ENCODE measurements at places on chromosomes 13 and 19.

GRCh38 chr13:61095885-61096284 is 319.8 kb downstream of the PCDH20 start:
- no peak for DNase-seq

DNA sequence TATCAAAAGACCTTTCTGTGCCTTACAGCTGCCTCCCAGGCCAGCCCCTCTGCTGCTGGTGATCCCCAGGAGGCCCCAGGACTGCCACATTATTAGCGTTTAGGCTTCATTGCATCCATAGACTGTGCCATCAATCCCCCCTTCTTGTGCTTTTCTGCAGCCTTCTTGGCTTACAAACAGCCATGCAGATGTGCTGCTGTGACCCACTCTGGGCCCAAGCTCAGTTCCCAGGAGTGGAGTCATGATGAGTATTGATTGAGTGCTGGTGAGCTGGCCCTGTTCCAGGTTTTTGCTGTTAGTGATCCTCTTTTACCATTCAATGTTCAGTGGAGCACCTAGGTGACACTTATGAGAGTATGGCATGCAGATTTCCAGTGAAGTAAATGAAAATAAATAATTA is 59.9 kb upstream of the SLAIN1 start:
- DNase-seq, result no peak

GRCh38 chr13:33079960-33080359 is 63.7 kb downstream of the KL start:
- no peak for DNase-seq

DNA sequence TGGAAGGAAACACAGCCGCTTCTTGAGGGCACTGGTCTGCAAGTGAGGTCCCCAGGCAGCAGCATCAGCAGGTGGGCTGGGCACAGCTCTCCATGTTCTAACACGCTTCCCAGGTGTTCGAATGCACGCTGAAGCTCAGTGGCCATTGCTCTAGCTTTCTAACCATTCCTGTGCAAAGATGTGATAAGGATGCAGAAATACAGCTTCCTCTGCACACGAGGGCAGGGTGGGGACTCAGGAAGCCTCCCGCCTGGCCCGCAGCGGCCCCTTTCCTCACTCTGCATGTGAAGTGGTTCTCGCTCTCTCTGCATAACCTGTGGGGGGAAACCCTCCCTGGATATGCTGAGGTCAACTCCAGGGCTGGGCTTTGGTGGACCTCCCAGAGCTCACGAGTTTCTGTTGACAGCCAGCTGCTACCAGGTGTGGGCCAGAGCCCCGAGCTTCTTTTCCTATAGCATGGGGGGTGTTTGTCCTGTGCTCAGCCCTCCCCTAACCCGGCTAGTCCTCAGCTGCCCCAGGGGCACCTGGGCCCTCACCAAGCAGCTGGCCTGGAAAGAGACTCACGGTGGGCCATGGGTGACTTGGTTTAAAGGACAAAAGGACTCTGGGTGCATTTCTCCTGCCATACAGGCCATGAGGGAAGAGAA is 168.2 kb downstream of the TEX29 start:
- no peak for DNase-seq

DNA sequence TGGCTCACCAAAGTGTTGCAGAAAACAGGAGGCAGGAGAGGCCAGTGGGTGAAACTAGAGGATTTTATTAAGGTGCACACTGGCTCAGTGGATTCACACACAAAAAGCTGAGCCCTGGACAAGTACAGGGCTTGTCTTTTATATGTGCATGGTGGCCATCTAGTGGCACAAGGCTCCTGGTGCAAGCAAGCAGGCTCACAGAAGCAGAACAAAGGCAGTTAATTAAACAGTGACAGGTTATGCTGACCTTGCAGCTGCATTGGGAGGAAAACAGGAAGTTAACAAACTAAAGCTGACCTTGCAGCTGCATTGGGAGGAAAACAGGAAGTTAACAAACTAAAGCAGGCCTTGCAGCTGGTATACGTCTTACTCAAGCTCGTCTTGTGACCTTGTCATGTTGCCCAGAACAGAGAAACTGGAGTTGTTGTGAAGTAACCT is 65.3 kb upstream of the ZNF681 start:
- DNase-seq, result no peak

DNA sequence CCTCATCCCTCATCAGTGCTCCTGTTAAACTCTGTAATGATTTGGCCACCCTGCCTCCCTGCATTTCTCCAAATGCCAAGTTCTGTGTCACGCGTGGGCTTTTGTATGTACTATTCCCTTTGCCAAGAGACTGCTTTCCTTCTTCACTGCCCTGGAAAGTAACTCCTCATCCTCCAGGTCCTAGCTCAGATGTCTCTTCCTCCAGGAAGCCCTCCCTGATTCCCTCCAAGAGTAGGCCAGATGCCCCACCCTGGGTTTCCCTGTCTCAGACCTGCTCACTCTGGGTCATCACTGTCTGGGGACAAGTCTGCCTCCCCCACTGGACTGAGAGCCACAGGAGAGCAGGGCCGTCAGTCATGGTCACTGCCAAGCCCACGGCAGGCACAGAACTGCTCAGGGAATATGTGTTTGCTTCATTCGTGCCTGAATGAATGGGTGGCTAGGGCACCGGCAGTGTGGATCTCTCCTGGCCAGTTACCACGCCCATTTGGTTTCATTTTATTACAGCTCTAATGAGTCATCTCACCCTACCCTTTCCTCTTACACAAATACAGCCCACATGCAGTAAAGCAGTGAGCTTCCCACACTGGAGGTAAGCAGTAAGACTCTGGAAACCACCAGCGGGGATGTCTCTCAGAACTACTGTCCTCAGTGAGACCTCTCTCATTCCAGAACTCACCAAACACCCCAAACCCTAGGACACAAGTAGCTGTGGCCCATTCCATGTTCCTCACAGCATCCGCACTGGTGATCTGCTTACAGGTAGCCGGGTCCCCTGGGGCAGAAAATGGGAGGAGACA is 12.1 kb upstream of the GPR4 start:
- DNase-seq, result no peak
